Activated CD4-positive, alpha-beta T cell treated with anti-CD3 and anti-CD28 coated beads for 24 hours (primary cell): ENCODE measurements at places on chromosomes 11 and 22.

GRCh38 chr11:35992548-35992947, 48.7 kb downstream of the LDLRAD3 start:
- no peak for DNase-seq

DNA sequence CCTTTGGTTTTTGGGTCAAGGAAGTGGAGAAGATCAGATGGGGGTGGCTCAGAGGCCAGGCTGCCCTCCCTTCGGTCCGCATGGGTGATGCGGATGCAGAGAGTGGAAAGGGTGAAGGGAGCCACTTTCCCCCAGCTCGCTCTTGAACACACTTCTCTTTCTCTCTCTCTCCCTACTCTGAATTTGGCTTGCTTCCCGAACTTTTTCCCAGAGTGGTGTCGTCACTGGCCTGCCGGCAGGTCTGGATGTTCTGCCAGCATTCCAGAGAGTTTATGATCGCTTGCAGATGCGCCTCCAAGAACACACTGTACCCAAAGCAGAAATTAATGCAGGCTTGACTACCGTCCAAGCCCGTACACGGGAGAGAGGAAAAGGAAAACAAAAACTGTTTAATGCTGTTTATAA, 103.2 kb downstream of the ZBTB16 start:
- no peak for DNase-seq

GRCh38 chr22:20721409-20722218, 52.3 kb upstream of the SERPIND1 start:
- no peak for DNase-seq

DNA sequence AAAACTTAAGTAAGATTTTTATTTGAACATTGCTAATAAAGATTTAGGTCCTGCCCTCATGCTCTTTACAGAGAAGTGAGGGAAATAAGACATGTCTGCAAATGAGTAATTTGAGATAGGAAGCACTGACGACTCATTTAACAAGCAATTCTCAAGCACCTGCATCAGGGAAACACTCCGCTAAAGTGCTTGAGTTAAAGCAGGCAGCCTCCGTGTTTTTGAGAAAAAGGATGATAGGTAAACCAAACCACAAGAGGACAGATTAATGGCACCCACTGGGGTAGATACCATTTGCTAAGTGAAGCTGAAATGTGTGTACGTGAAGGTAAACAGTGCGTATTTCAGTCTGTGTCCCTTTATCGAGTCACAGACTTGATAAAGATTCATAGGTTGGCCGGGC, 184.6 kb upstream of the CARD18 start:
- no peak for DNase-seq

GRCh38 chr11:128568166-128568778, 19.1 kb downstream of the ETS1 start:
- DNase-seq: no peak
